ENCODE measurements at places on chromosomes 3 and 15.

DNA sequence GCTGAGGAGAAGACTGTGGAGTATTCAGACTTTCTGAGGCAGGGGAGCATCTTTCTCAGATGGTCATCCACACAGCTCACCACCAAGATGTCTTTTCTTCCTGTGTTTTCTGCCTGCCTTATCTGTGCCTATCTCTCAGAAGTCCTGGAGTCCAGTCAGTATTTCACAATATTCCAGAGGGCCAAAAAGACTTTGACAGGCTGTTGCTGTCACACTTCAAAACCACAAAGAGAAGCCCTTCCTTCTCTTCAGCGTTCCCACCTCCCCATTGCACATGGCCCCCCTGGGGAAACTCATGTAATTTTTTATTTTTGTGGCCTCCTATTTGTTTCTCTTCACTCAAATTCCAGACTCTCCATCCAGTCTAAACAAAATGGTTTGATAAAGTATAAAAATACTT is 585.2 kb downstream of the EPHA3 start:
- DNase-seq: no peak

DNA sequence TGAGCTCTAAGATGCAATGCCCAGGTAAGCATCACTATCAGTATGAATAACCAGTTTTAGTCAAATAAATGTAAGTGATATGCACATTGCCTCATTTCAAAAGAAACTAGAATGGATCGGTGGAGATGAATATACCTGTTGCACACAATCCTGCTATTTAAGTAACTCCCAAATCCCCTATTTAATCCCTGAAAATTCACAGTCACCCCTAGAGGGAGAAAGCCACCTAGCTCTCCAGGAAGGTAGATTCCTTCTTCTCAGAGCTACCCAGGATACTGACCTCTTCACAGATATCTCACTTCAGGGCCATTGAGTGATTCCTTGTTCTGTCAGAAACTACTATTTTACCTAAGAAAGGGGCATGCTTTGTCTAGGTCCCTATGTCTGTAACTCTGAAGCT is 11.7 kb downstream of the LSAMP start:
- peak; percentile 7 for DNase-seq

- no peak for DNase-seq
Measured at GRCh38 chr3:107209302-107209990, 167.8 kb upstream of the CCDC54 start.

- DNase-seq: peak; percentile 51
Measured at GRCh38 chr3:22089284-22089683, 338.3 kb upstream of the ZNF385D start.

DNA sequence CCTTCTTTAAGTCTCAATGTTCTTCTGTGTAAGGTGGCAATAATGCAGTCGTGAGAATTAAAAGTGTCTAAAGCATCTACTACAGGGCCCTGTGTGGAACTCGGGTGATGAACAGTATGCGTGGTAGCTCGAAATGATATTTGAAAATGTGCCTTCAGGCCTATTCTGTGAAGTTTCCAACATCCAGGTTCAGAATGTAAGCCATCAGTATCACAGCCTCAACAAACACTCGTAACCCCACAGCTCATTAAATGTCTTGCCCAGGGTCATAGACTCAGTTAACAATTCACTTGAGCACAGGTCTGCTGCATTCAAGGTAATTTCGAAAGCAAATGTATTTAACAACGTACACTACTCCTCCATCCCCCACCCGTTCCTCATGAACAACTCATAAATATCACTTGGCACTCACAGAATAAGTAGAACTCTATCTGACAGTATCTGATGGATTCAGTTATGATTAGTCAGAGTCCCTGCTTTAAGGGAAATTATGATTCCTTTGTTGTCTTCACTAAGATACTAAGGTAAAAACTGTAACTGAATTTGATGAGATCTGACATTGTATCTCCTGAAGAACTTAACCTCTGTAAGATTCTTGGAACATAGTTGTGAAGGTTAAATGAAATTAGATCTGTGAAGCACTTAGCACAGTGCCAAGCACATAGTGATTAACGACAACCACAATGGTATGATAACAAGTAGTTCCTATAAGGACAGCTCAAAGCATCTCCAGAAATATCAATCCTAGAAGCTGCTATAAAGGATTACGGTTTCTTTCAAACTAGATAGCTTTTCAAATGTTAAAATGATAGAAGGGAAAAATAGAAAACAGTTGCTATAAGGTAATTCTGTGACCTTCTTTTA is 642.3 kb downstream of the TBL1XR1 start:
- DNase-seq: no peak

DNA sequence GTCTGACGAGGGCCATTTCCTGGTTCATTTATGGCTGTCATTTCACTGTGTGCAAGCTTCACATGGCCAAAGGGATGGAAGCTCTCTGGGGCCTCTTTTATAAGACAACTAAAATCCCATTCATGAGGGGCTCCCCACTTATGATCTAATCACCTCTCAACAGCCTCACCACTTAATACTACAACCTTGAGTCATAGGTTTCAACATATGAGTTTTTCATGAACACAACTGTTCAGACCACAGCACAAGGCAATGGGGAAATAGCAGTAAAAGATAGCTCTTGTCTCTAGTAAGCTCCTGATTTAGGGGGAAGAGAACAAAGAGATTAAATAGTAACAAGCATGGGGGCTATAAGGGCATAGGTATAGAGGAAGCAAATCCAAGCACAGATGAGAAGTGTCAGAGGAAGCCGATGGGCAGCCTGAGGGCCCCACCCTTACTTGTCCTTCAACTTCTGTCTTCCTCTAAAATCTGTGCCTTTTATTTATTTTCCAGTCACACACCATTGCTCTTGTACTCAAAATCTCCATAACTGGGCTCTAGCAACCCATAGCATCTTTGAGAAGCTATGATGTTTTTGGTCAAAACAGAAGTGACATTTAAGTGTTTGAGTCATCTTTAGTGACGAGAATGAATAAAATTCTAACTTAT is 329.1 kb downstream of the UNC13C start:
- no peak for DNase-seq

DNA sequence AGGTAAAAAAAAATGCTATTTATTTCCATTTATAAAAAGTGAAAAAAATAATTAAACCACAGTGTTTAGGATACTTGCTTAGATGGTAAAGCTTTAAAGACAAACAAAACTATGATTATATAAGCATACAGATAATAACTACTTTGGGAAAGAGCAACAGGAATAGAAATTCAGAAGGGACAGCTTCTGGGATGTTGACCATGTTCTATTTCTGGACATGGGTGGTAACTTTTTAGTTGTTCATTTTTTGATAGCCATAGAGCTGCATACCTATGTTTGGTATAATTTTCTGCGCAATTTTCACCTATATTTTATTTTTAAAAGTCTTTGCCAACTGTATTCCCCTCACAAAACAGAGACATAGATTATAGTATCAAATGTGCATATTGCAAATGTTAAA is 572.0 kb upstream of the NR2F2 start:
- DNase-seq: no peak

- no peak for DNase-seq
Measured at GRCh38 chr3:61417352-61417751, 144.0 kb upstream of the PTPRG start.

DNA sequence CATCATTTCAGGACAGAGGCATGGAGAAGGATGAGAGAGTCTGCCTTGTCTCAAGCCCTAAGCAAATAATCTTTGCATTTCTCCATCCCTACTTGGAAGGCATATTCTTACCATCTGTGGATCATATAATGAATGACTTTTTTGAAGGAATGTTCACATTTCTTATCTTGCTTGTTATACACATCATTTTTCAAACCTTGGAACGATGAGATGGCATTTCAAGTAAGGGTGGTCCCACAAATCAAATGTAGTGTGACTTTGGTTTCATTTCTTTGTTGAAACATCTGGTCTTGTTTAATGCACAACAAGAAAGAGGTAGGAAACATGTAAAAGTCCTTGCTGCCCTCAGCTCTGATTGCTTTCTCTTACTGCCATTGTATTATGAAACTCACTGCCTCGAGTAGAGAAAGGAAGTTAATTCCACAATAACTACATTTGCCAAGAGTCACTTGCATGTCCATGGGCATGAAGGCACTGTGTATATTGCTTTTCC is 32.1 kb downstream of the RBMS3 start:
- DNase-seq: no peak

GRCh38 chr3:148335612-148336011 is 362.1 kb upstream of the AGTR1 start:
- DNase-seq: no peak

DNA sequence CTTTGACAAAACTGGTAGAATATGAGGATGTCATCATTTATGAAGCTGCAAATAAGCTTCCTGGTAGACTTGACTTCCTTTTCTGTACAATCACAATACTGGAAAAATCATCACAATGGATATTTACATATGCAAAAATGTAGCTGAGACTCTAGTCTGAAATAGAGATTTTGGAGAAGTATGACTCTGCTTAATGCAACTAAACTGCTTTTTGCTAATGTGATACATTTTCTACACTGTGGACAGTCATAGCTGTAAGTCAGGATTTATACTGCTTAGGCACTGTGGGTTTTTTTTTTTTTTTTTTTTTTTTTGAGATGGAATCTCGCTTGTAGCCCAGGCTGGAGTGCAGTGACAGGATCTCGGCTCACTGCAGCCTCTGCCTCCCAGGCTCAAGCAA is 34.5 kb upstream of the ST3GAL6 start:
- DNase-seq: no peak

GRCh38 chr3:181695661-181696491 is 15.8 kb upstream of the SOX2 start:
- DNase-seq: peak; percentile 29

DNA sequence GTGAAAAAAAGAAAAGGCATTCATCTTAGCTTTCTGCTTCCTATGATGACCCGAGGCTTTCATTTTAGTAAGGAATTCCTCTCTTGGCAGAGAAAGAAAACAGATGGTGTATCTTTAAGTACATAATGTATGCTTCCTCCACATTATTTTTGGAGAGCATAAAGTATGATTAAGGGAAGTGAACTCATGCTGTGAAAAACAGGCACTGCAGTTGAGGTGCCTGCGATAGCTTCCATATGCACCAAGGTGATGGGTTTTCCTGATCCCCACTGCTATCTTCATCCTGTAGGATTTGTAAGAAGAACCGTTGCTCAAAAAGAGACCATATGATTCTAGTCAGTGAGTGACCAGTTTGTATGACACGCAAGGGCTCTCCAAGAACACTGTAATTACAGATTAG is 411.5 kb upstream of the MCTP2 start:
- peak; percentile 44 for DNase-seq

DNA sequence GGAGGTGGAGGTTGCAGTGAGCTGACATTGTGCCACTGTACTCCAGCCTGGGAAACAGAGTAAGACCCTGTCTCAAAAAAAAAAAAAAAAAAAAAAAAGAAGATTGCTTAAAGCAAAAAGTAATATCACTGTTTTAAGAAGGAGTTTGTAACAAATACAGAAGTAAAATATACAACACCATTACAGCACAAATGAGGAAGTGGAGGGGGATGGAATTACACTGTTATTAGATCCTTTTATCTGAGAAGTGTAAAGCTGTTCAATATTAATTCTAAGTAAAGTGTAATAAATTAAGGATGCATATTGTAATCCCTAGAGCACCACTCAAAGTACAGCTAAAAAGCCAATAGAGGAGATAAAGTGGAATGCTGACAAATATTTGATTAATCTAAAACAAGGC is 47.0 kb upstream of the SNRPA1 start:
- no peak for DNase-seq

DNA sequence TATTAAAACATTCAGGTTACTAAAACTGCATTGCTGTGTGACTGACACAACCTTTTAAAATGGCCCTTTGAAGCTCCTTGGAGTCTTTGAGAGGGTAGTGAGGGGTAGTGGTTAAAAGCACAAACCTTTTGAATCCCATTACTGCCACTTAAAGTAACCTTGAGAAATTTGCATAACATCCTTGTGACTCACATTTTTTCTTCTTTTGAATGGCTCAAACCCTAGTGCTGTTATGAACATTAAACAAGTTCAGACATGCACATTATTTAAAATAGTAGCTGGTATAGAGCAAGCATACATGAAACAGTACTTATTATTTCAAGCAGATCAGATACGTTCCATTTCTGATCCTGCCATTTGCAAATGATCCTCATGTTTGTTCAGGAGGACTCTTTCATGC is 3.7 kb upstream of the CLDN1 start:
- no peak for DNase-seq

GRCh38 chr3:156814295-156814694 is 11.9 kb upstream of the LEKR1 start:
- no peak for DNase-seq

- peak; percentile 29 for DNase-seq
Measured at GRCh38 chr15:69163141-69163669, 2.8 kb downstream of the GLCE start.

GRCh38 chr3:43024181-43024885 is 45.2 kb downstream of the GASK1A start:
- no peak for DNase-seq

- no peak for DNase-seq
Measured at GRCh38 chr15:67134871-67135492, 69.6 kb downstream of the SMAD3 start.

DNA sequence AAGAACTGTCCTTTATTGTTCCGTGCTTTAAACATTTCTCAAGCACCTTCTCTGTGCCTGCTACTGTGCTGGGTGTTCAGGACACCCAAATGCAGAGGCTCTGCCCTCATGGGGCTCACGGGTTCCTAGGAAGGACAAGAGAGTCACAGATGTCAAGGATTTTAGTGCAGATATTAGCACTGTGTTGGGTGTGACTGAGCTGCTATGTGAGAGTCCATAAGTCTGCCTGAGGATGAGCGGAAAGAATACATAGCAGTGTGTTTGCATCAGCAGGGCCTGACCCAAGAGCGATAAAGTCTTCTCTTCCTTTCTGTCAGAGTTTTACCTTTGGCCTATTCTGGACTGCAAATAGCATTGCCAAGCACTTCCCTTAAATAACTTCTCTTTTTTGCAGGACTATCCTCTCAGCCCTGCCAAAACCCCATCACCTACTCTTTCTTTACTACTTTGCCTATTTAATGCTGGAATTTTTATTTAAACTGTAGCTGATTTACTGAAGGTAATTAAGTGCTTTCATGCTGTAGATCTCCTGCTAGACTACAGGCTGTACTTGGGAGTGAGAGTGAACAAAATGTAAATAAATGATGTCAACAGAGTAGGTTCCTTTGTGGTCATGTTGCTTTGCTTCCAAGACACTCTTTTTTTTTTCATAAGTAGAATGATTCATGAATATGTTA is 459.4 kb upstream of the TPRG1 start:
- no peak for DNase-seq

- peak; percentile 15 for DNase-seq
Measured at GRCh38 chr3:12994357-12994606, 78.9 kb downstream of the IQSEC1 start.

DNA sequence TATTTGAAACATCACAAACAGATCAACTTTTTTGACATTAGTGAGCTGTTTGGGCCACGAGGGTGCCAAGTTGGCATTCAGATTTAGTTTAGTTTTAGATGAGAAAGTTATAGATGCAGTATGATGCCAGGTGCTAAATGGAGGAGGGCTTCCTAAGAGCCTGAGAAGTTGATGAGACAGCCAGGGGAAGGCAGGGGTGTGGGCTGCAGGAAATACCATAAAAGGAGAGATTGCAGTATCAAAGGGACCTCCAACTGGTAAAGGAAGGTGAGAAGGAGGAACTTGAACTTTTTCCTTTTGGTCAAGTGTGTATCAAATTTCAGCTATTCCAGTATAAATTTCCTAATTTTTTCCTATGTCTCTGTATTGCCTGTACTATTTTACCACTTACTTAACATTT is 2.0 kb upstream of the TNIK start:
- DNase-seq: peak; percentile 17
